ENCODE measurements at places on chromosomes 5 and 9.

- no peak for DNase-seq
Measured at GRCh38 chr9:107559494-107560086, 70.0 kb upstream of the KLF4 start.

- DNase-seq = no peak
Measured at GRCh38 chr9:28923351-28923750, 1350.1 kb upstream of the C9orf72 start.

DNA sequence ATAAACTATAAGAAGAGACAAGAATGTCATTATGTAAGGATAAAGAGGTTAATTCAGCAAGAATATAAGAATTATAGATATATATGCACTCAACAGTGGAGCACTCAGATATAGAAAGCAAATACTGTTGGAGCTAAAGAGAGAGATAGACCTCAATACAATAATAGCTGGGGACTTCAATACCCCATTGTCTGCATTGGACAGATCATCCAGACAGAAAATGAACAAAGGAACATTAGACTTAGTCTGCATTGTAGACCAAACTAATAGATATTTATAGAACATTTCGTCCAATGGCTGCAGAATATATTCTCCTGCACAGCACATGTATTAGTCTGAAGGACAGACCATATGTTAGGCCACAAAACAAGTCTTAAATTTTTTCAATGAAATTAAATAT is 777.1 kb downstream of the CDH18 start:
- no peak for DNase-seq

GRCh38 chr9:110188991-110189390 is 19.0 kb downstream of the C9orf152 start:
- DNase-seq = peak; percentile 35

DNA sequence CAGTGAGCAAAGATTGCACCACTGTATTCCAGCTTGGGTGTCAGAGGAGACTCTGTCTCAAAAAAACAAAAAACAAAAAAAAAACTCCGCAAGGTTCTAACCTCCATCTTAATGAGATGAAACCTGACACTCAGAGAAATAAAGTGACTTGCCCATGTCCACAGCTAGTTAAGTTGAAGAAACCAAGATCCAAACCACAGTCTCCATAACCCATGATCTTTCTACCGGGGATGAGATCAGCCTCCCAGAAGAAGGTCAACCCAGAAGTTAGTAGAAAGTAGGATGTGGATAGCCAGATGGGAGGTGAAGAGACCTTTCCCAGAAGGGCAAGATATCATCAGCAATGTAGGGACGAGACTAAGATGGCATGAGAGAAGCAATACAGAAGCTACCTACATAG is 140.4 kb upstream of the ADRA1B start:
- DNase-seq = no peak

DNA sequence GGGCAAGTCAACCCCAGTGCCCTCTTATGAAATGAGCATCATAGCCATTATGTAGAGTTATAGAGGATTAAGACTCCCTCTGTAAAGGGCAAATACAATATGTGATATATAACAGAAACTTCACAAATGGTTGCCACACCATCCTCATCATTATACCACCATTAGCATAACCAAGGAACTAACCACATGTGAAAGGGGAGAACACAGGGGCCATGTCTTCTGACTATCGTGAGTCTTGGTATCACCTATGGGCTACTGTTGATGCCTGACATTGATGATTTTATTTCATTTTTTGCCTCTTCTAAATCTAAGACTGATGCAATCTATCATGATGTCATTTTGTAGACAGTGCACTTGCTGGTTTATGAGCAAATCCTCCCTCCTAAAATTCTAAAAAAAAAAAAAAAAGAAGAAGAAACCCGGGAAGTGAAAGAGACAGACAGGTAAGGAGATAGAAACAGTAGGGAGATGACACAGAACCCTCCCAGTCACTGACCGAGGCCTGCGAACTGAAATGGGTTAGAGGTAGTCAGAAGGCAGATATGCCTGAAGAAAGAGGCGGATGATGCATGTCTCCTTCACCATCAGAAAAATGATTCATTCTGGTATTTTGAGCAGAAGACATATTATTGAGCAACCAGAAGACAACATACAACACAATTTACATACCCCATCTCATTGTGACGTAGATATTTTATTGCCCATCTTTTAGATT is 266.0 kb downstream of the DMAC1 start:
- DNase-seq = no peak

DNA sequence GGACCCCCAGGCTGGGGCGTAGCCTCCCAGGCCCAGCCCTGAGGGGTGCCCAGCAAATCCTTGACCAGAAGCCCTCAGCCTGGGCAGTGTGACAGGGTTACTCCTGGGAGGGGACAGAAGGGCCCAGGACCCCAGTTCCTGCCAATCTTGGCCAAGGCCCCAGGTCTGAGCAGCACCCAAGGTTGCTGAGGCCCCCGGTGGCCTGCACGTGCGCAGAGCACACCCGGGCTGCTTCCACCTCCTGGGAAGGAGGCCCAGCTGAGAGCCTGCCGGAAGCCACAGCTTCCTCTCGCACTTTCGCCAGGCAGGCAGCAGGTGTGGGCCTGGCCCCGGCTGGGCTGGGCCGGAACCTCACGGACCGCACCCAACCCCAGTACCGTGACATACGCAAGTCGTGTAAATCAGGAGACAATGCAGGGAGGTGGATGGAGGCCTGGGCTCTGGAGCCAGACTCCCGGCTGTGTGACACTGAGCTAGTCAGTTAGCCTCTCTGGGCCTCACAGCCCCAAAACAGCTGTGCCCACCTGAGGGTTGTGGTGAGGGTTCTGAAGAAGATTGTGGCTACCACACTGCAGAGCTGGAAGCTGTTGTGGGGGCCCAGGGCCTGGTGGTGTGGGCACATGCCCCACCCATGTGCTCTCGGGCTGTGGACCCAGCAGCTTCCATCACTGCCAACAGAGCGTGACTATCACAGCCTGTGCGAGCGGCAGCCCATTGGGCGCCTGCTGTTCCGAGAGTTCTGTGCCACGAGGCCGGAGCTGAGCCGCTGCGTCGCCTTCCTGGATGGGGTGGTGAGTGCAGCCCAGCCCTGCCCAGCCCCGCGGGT is 5.1 kb downstream of the GRK6 start:
- DNase-seq = no peak

- DNase-seq = no peak
Measured at GRCh38 chr9:129415942-129416651, 204.8 kb downstream of the C9orf50 start.

GRCh38 chr9:112176524-112176923 is 1.4 kb upstream of the SUSD1 start:
- DNase-seq = no peak

- no peak for DNase-seq
Measured at GRCh38 chr9:4927043-4927471, 58.0 kb upstream of the JAK2 start.

DNA sequence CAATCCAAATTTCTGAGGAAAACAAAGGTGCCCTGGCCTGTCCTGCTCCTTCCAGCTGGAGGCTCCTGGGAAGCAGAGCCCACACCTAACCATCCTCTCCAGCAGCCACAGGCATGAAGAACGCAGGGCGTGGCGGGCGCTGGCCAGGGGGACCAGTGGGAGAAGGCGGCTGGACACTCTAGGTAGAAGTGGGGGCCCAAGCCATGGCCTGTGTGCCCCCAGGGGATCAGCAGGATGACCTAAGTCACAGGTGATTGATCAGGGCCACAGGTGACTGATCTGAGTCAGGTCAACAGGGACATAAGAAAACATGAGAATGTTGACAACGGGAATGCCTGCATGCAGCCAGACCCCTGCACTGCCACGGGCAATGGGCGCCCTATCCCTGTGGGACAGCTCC is 3.4 kb downstream of the QSOX2 start:
- no peak for DNase-seq

DNA sequence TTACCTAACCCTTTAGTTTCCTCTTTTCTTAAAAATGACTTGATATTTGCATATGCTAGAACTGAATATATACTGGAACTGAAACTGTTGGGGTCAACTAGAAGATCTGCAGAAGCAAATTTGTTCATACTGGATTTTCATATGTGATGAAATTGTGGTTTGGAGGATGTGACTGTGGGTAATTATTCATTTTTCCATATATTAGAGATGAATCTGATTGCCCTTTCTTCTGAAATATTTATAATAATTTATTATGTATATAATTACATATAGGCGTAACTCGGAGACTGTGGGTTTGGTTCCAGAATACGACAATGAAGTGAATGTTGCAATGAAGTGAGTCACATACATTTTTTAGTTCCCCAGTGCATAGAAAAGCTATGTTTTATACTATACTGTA is 149.1 kb downstream of the ATP10B start:
- DNase-seq = no peak

DNA sequence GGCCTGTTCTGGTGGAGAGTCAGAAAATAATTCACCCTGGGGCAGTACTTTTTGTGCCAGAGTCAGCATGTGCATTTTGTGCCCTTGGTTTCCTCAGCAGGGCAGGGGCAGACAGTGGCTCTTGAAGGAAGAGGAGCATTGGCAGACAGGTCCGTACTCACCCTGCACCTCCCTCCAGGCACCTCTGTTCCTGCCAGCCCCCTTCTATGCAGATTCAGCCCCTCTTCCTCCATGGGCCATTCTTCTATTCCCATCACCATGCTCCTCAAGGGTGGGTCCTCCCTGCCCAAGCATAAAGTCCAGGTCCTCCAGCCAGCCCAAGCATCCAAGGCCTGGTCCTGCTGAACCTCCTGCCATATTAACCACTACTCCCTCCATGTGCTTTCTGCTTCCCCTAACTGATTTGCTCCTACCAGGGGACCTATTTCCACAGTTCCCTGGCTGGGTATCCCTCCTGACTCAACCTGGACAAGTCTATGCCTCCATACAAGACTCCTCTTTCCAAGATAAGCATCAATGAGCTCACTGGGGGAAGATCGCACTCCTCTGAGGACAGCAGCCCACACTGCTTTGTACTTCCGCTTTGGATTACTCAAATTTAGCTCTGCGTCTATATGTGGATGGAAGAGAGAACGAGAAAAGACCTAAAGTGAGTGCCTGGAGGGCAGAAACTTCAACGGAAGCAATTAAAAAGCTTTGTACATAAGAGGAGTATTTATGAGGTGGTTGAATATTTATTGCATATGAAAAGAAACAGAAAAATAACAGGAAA is 9.3 kb upstream of the ACSL6 start:
- no peak for DNase-seq

GRCh38 chr5:137672001-137672400 is 63.9 kb downstream of the KLHL3 start:
- no peak for DNase-seq

GRCh38 chr5:43245724-43246385 is 53.8 kb downstream of the NIM1K start:
- DNase-seq = no peak

GRCh38 chr9:113580041-113580953 is 116.8 kb downstream of the RGS3 start:
- peak; percentile 69 for DNase-seq

- no peak for DNase-seq
Measured at GRCh38 chr5:98957307-98957706, 28.5 kb upstream of the CHD1 start.

DNA sequence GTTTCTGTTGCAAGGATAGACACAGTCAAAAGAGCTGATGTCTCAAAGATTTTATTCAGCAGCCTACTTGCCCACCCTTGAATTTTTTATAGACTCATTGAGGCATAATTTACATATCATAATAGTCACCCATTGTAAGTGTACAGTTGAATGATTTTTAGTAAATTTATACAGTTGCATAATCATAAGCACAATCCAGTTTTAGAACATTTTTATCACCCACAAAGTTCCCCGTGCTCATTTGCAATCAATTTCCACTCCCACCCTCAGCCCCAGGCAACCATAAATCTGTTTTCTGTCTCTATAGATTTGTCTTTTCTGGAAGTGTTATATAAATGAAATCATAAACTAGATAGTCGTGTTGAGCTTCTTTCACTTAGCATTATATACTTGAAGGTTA is 517.7 kb downstream of the TLE1 start:
- peak; percentile 2 for DNase-seq

DNA sequence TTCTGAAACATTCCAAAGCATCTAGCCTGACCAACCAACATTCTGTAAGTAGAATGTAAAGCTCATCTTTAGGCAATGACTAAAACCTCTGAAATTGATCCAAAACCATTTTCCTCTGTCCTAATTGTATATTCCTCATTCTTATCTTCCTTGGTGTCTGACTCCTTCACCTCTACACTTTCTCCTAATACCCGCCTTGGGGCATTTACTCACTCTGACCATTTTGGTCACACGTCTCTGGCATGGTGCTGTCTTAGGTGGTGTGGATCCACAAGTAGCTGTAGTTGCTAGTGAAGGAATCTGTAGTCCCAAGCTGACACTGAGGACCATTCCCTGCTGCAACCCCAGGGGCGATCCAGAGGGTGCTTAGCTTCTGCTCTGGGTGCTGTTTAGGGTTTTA is 40.8 kb upstream of the LMNB1 start:
- DNase-seq = no peak

- DNase-seq = no peak
Measured at GRCh38 chr9:107024193-107024592, 161.2 kb downstream of the ZNF462 start.

- no peak for DNase-seq
Measured at GRCh38 chr5:96868603-96869371, 7.5 kb upstream of the ERAP2 start.

GRCh38 chr5:116543501-116543900 is 31.1 kb downstream of the SEMA6A start:
- no peak for DNase-seq

DNA sequence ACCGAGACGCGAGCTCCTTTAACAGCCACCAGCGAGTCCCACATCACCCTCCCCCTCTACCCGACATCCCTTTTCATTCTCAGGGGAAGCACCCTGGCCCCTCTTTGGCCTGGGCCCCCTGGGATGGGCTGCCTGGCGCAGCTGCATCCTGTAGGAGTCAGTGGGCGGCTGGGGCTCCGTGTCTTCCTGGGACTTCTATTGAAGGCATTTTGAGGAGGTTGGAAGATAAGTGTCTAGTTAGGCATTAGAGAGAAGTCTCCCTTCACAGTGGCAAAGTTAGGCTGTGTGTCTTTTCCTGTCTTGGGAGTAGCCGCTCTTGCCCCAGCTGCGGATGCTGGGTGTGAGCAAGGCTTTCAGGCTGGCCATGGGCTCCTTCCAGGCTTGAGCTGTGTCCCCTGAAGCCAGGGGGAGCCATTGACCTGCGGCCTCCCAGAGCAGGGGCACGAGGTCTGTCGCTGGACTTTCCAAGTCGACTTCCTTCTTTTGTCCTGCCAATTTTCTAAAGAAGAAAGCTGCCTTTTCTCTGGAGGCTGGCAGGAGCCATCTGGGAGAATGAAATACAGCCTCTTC is 18.6 kb upstream of the NKD2 start:
- peak; percentile 76 for DNase-seq

GRCh38 chr9:120152295-120152694 is 427.7 kb downstream of the CDK5RAP2 start:
- no peak for DNase-seq

DNA sequence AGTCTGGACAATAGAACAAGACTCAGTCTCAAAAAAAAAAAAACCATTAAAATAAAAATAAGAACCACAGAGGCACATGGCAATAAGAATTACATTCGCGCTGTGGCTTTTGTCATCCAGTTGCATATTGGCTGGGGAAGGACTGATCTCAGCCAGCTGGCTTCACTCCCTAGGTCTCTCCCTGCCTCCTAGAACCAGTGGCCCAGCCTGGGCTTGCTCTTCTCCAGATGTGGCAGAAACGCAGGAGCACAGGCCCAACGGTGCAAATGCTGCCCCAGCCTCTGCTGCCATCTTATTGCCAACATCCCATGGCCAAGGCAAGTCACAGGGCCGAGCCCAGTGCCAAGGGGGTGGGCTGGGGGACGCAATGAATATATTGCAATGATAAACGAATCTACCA is 37.0 kb downstream of the NKX2-5 start:
- DNase-seq = no peak
